ENCODE measurements at places on chromosomes 16 and 17.

DNA sequence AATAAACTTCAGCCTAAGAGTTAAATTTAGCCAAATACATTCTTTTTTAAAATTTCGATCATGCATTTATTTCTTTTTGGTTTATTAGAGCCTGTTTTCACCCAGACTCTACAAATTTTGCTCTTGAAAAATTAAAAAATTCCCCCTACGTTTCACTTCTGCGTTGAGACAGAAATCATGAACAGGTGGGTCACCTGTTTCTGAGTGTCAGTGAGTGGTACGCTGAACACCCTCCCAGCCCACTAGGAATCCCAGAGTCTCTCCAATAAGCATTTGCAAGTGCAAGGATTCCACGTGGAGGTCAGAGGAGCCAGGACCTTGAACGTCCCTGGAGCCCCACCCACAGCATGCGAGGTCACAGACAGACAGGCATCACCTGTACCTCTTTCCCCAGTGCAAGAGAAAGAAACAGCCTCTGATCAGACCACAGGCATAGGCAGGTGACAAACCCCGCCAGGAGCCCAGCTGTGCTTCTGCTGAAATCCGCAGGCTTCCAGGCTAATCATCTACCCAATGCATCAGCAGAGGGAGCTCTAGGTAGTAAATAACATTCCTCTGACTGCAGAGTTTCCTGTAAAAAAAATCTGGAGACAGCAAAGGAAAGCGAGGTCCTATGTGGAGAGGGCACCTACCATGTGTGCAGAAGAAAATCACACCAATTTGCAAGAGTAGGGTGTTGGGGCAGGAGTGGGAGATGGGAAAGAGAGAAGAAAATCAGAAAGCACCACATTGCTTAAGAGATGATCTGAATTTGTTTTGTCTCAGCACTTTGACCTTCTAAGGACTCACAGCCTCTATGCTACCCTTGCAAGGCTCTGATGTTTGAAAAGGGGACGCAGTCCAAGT lies 5.9 kb upstream of the XYLT1 start:
- DNase-seq = no peak

GRCh38 chr17:75553295-75554110 lies 28.0 kb downstream of the LLGL2 start:
- DNase-seq = no peak

DNA sequence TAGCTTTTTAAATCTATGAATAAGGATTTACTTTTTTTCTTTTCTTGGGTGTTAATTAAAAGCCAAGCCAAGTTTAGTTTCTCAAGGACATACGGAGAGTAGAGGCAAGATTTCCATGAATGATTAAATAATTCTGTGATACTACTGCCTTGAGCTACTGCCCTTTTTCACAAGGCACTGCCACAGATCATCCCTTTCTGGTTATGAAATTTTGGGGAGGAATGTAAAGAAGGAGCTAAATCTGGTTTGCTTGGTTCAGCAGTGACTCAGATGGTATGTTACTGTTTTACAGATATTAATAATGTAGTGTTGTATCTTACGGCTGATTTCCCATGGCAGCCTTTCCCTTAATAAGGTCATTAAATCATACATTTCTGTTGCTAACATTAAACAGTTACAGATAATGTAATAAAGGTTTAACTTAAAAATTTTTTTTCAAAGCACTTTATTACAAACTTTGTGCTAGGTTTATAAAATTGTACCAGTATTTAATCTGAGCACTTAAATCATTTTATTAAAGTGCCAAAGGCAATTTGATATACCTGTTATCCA lies 2.6 kb downstream of the WSB1 start:
- DNase-seq = no peak

DNA sequence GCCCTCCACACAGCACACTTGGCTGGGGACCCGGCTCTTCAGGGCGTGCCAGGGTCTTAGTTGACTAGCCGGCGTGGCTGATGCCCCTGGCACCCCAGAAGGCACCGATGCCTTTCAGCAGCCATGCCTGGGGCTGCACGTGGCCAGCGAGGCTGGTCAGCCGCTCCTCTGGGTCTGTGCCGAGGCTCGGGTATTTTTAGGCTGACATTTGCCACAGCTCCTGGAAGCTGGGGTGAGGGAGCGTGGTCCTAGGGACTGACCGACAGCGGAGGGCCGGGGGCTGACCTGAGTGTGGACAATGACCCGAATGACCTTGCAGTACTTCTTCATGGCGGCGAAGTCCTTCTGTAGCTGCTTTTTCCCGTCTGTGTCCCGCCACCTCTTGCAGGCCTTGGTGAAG lies 3.9 kb downstream of the RPL3L start:
- DNase-seq = no peak

GRCh38 chr16:28096983-28097899 lies 33.7 kb upstream of the GSG1L start:
- DNase-seq = peak; percentile 60

- DNase-seq = no peak
Measured at GRCh38 chr16:14303182-14303618, 232.1 kb downstream of the MRTFB start.

DNA sequence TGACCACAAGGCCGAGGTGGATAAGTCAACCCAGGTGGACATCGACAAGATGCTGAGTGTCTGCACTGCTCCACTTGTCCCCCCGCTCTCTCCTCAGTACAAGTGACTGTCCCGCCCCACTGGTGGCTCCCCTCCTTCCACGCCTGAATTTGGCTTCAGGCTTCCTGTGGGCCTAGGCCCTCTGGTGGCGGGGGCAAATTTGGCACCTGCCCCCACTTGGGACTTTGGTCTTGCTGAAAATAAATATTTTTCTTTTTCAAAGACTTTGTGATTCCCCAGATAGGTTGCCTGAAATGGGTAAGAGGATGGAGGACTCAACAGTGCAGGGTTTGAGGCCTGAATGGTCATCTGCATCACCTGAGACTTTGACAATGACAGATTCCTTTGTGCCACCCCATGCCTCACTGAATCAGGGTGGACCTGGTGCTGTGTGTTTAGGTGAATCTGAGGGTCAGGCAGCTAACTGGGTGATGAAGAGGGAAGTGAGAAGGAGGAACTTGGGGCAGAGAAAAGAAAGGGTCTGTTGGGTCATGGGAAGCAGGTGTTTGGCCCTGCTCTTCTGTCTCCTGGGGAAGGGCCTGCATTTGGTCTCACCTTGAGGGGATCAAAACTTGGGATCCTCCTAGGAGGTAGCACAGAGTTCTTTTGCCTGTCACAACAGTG lies 2.0 kb downstream of the C16orf86 start:
- no peak for DNase-seq

- DNase-seq = no peak
Measured at GRCh38 chr17:8870406-8871040, 3.0 kb upstream of the PIK3R6 start.

- DNase-seq = peak; percentile 87
Measured at GRCh38 chr17:28950017-28950751, 1.1 kb downstream of the PHF12 start.

GRCh38 chr17:42183741-42184711 lies 1.2 kb downstream of the HCRT start:
- peak; percentile 83 for DNase-seq

DNA sequence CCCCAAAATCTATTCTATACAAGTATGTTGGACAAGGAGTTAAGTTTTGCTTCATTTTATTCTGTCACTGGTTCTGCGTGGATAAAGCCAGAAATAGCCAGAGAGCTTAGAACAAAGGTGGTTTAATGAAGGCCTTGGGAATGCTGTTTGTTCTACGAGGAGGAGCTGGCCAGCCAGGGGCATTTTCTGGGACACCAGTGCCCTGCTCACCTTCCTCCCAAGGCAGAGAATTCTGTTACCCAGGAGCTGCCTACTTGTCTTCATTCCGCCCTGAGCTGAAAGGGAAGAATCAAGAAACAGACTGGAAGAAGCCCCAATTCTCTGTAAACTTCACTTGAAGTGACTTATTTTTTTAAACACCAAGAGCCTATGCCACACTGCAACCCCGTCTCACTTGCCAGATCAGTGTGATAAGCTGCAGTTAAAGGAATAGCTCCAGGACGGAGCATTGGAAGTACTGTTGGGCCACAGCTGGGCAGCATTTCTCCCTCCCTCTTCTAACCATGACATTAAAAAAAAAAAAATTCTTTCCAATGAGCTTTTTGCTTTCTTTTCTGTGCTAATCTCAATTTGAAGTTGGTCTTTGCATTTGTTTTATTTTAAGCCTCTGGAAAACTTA lies 149.8 kb upstream of the DYNLRB2 start:
- DNase-seq = no peak

DNA sequence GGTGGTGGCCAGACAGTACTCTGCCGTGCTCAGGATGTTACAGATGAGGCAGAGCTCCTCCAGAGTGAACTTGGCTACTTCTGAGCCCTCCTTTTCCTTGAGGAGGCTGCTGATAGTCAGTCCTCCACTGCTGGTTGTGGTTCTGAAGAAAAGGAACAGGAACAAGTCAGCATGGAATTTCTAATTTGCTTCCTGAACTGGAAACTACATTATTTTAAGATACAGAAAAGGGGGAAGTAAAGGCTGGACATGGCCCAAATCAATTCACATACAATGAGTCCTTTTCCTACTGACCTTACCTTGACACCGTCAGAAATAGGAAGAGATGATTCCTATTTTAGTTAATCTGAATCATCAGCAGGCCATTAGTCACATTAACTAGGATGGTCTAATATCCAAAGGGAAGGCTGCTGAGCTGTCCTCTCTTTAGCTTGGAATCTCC lies 154.2 kb downstream of the VPS53 start:
- no peak for DNase-seq

DNA sequence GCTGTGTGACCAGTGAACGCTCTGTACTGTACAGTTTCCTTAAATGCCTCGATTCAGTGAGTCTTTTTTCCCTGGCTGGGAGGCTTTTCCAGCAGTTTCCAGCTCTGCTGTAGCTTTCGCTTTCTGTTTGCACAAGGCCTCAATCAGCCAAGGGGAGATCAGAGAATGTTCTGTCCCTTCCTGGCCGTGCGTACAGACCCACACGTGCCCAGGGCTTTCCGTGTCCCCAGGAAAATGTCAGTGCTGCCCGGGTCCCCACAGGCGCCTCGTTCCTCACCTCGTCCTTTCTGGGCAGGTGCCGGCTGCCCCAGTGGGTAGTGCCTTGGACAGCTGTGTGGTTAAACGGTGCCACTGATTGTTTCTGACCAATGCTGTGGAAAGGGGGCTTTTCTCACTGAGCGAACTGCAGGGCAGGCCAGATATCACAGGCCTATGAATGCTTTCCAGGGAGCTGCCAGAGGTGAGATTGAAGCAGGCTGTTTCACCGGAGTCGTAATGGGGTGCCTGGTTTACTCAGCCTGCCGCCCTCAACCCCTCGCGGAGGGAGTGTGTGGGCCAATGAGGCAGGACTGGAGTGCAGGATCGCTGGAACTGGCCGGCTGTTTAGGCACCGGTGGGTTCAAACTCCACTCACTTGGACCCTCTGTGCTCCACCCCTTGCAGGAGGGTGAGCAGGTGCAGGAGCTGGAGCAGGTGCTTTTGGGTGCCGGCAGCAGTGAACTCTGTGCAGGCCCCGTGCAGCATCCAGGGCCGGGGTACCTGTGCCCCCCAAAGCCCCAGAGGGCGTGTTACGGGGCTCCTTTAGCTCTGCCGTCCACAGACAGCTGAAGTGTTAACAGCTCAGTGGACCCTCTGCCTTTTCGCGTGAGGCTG lies 44.4 kb downstream of the ZNF778 start:
- DNase-seq = peak; percentile 64

- peak; percentile 78 for DNase-seq
Measured at GRCh38 chr16:85253084-85253941, 141.0 kb upstream of the CIBAR2 start.

- no peak for DNase-seq
Measured at GRCh38 chr17:72507370-72507769, 386.6 kb downstream of the SOX9 start.

DNA sequence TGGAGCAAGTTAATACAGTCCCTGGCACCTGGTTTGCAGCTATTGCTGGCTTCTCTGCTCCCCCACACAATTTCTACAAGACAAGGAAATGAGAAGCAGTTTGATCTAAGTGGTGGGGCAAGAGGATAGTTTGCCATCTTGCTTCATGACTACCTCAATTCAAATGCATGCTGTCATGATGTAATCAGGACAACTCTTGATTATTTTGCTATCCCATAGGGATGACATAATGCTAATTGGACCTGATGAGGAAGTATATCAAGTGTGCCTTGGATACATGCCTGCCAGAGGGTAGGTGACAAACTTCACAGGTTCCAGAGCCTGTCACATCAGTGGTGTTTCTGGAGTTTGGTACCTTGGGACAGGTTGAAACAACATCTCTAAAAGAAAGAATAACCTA lies 40.9 kb downstream of the SLFN5 start:
- no peak for DNase-seq

GRCh38 chr17:1961189-1961588 lies 63.9 kb downstream of the RTN4RL1 start:
- no peak for DNase-seq

DNA sequence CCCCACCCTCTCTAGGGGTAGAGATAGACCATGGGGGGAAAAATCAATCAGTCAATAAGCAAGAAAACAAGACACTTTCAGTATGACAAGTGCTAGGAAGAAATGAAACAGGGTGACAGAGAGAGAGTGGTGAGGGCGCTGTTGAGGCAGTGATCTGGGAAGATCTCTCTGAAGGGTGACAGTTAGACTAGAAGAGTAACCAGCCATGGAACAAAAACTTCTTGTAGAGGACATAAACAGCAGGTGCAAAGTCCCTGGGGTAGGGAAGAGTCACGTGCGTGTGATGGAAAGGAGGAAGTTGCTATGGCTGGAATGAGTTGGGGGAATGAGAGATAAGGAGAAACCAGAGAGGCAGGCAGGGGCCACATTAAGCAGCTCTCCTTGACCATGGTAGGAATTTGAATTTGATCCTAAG lies 16.8 kb upstream of the EMP2 start:
- no peak for DNase-seq

GRCh38 chr17:43750153-43750552 lies 8.4 kb downstream of the SOST start:
- no peak for DNase-seq

DNA sequence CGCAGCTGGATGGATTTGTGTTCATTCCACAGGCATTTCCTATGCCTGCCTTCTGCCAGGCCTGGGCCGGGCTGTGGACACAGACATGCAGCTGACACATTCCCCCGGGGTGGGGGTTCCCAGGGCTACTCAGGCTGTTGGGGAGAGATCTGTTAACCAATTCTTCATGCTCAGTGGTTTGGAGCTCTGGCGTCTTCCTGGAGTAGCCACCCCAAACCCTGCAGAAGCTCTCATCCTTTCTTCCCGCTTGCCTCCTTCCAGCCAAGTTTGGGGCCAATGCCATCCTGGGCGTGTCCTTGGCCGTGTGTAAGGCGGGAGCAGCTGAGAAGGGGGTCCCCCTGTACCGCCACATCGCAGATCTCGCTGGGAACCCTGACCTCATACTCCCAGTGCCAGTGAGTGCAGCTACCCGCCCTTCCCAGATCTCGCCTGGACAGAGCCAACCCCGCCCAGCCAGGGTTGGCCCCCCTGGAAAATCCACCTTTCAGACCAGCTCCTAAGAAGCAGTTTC lies 2.6 kb downstream of the ENO3 start:
- DNase-seq = no peak

DNA sequence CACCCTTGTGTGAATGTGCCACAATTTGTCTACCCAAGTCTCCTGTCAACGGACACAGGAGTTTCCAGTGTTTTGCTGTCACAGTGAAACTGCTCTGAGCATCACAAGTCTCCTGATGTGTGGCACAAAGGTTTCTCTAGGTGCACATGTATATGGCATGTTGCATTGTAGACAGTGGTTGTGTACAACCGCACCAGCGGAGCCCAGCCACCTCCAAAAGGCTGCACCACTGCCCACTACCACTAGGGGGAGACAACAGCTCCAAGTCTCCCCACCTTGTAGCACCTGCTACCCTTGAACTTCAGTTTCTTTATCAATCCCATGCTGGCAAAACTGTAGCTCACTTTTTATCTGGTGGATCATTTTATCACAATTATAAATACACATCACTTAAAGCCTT lies 95.5 kb upstream of the ZNF469 start:
- no peak for DNase-seq

Measured in sigmoid colon (tissue), 7 donors.